Iris pigment epithelial cell (primary cell): ENCODE measurements at places on chromosomes 6 and 20.

DNA sequence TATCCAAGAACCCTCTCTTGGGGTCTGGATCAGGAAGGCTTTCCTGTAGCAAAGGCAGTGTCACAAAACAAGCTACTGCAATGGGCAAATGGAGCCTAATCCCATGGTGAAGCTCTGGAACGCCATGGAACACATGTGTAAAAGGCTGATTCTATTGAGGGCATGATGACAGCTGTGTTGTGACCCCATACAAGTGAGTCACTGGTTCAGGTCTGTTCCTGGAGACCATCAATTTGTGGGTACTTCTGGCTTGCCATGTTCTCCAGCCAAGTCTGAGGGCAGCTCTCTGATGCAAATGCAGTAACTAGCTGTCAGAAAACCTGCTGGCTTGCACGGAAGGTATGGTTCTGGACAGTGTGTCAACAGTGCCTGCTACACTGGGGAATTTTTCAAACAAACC lies 33.3 kb upstream of the ECHDC1 start:
- no peak for DNase-seq

DNA sequence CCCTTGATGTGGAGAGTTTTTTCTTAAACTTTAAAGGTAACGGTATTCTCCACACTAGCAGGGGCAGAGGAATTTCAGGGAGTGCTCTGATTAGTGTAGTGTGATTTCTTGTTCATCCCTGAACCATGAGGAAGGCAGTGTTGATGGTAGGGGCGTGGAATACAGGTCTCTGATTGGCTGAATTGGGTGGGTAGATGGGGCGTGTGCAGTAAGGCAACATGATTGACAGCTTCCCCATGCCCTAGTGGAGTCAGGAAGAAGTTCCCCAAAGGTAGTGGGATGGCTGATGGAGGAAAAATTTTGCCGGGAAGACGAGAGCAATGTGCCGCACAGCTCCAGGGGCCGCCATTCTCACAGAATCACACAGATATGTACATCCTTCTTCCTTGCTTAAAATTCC lies 97.4 kb upstream of the SALL4 start:
- no peak for DNase-seq

DNA sequence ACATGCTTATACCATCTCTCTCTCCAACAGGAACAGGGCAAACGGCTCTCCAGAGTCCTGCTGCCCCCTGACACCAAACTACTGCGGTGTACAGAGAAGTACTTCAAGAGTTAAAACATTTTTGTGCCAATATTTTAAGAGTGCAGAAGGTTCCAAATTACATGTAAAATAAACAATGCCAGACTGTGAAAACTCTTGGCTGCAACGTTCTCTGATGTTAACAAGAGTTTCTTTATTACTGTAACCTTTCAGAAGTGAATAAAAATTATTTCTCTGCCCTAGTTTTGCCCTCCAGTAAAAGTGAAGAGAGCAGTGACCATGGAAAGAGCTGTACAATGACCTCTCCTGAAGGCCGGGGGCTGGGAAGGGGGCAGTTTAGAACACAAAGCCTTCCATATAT lies 41.4 kb upstream of the FAM83C start:
- DNase-seq: no peak

DNA sequence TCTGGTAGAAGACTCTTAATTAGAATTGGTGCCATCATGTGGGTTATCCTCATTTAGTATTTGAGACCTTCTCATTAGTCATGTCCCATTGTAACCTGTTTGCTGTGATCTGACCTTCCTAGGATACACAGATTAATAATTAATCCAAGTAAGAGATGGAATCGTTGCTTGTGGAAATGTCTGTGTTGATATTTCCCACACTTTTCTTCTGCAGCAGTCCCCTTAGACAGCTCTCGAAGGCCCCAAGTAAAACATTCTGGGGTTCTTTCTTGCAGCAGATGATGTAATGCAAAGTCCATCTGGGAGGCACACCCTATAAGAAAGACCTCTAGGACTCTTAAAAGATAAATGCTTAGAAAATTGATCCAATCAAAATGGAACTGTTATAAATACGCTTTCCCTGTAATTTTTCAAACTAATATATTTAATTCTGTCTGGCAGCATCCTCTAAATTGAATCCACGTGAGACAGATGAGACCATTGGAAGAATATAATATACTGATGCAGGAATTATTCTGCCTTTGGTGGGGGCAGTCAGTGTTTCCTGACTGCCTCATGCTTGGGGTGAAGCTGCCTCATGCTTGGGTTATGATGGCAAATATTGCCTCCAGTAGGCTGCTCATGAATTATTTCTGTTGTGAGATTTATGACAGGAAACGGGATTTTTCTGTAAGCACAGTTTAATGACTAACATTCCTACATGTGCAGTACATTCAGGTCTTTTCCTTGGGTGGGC lies 54.5 kb upstream of the ARMC2 start:
- no peak for DNase-seq

DNA sequence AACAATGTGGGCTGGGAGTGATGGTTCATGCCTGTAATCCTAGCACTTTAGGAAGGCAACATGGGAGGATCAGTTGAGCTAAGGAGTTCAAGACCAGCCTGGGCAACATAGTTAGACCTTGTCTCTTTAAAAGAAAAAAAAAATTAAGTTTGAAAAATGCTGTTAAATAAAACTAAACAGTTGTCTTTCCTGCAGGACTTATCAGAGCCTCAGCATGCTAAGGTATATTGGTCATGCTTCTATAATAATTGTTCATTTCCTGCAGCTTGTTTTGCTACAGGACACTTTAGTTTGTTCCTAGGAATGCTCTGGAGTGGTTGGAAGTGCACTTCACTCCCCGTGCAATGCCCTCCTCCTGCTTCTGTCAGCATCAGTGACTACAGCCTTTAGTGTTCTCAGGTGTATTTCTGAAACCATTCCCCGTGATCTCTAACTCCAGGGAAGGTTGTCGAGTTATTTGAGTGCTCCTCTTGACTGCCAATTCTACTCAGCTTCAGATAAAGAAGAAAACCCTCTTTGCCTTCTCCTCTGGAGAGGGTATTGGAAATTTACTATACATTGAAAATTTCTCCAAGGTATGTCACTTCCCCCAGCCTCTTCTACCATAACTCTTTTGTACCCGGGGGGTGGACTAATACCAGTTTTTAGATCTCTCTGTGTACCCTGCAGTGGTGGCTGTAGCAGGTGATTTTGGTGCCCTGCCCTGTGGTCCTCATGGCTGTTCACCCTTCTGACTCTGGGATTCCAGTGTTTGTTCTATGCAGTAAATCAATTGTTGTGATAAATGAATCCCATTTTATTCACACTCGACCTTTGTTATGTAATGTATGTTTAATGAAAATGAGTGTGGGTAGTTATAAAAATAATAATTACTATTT lies 33.8 kb downstream of the NHLRC1 start:
- DNase-seq: no peak

DNA sequence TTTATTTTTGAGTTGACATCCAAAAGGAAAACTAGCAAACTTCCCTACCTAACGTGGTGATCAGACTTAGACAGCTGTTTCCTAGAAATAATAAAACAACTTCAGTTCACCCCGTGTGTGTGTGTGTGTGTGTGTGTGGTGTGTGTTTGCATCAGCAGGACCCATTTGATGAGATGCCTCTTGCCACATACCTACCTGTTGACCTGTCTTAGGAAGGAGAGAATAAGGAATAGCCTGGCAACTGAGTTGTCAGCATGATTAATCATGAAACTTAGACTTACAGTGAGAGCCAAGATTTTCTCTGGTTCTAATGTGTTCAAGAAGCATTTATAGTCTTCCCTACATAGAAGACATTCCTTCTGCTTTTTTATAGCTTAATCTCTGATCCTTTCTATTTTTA lies 16.1 kb upstream of the PBOV1 start:
- DNase-seq: no peak

DNA sequence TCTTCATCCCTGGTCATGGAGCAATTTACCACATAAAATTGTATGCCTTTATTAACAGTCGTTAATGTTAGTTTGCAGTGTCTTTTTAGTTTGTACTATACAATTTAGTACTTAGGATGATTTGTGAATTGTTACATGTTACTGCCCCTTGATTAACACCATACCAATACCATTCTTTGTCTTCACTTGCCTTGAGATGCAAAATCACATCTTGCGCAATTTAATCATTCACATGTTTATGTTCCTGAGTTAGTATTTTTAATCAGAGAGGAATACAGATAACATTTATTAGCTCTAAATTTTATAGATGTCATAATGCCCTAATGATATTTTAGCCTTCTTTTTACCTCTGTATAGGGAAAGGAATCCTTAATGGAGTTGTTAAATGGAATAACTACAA lies 114.1 kb downstream of the SCAF8 start:
- DNase-seq: peak; percentile 21

- DNase-seq: no peak
These were observed 55.6 kb downstream of the TULP4 start for GRCh38 chr6:158367816-158368215.

DNA sequence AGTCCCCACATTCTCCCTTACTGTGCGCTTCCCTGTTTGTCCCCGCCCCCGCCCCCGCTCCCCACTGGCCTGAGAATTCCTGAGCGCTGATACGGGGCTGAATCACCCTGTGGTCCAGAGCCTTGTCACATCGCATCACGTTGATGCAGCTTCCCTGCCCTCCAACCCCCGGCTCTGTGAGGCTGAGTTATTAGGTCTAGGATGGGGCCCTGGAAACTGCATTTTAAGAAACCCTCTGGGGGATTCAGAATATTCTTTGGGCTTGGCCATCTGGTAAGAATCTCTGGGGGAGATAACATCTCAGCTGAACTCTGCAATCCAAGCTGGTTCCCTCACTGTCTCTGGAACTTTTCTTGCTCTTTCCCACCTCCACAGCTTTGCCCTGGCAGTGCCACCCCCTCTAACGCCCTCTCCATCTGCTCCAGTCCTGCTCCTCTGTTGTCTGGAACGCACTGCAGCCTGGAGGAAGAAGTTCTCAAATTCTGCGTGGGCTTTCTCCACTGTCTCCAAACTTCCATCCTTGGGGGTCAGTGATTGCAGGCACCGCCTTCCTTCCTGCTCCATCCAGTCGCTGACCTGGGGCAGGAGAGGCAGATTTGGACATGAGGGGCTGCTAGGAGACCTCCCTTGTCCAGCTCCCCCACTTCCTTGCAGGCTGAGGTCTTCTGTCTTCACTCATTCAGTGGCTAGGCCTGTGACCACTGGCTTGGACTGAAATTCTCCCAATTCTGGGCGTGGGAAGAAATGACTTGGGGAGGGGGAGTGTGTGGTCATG lies 42.6 kb downstream of the KIAA1755 start:
- DNase-seq: peak; percentile 92

- DNase-seq: peak; percentile 64
These were observed 225.4 kb downstream of the PRL start for GRCh38 chr6:22071270-22072041.

DNA sequence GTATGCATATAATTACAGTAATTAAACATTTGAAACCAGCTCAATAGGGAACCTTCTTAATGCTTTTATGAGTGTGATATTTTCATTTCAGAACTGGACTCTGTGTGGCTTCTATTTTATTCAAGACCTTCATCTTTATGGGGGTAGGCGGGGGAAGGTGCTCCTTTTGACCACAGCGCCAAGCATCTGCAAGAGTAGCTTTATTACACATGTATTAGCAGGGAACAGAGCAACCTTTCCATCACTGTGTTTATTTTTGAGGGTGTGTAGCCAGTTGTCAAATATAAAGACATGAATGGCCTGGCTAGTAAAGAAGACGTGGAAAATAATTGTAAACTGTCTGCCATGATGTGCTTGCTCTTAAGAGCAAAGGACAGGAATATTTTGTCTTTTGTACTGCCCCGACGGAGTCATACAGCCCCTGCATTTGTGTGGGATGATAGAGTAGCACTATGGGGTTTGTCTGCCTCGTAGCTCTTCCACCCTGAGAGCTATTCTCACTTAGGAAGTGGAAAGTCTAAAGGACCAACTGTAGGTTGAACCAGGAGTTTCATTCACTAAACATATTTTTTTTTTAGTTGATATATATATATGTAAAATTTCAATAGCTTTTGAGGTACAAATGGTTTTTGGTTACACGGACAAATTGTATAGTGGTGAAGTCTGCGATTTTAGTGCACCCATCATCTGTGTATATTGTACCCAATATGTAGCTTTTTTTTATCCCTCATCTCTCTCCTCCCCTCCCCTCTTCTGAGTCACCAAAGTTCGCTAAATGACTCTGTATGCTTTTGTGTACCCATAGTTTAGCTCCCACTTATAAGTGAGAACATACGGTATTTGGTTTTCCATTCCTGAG lies 91.2 kb downstream of the CARMIL1 start:
- no peak for DNase-seq

GRCh38 chr6:44073612-44074438 lies 53.4 kb downstream of the MRPL14 start:
- DNase-seq: no peak

DNA sequence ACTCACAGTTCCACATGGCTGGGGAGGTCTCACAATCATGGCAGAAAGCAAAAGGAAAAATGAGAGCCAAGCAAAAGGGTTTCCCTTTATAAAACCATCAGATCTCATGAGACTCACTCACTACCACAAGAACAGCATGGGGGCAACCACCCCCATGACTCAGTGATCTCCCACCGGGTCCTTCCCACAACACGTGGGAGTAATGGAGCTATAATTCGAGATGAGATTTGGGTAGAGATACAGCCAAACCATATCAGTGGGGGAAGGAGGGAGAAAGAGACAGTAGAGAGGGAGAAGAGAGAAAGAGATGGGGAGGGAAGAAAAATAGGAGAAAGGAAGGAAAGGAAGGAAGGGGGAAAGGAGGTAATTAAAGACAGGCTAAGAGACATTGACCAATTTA lies 30.1 kb downstream of the GMDS start:
- DNase-seq: peak; percentile 24

- DNase-seq: peak; percentile 19
These were observed 758.3 kb downstream of the KIF16B start for GRCh38 chr20:15814911-15815310.

GRCh38 chr6:40227735-40228134 lies 293.5 kb upstream of the MOCS1 start:
- DNase-seq: no peak
